ENCODE measurements at places on chromosomes 4 and X. TPM values are rescaled to one million over a fixed set of nuclear protein-coding genes. Genes with fewer than 3 reads are reported as not detected.

The HSFX4 gene
- polyA plus RNA-seq = 0.15 TPM

The NAP1L3 gene
- not detected for polyA plus RNA-seq

The NAAA gene
- polyA plus RNA-seq = 3.1 TPM

The TMLHE gene
- polyA plus RNA-seq = 14.2 TPM

- DNase-seq = no peak
Observed at GRCh38 chrX:64975491-64975890, 759 bp downstream of the ZC4H2 start.

The SLC2A9 gene
- 2.3 TPM for polyA plus RNA-seq

GRCh38 chr4:165864271-165864670 lies 8.8 kb upstream of the TLL1 start:
- DNase-seq = no peak

The IL2 gene
- polyA plus RNA-seq = not detected
